ENCODE measurements at places on chromosomes 11 and 22.
A peak's percentile ranks its signal among the peaks of the same experiment; 100 is the strongest.

GRCh38 chr22:39244496-39245129 lies at the start of gene PDGFB:
Gene PDGFB (minus strand): TSS chr22:39244982. CDS start chr22:39243963, 1,019 bp downstream.
- no peak for DNase-seq

- DNase-seq, result no peak
These were observed 9.3 kb upstream of the TRMU start for GRCh38 chr22:46326066-46326680.

DNA sequence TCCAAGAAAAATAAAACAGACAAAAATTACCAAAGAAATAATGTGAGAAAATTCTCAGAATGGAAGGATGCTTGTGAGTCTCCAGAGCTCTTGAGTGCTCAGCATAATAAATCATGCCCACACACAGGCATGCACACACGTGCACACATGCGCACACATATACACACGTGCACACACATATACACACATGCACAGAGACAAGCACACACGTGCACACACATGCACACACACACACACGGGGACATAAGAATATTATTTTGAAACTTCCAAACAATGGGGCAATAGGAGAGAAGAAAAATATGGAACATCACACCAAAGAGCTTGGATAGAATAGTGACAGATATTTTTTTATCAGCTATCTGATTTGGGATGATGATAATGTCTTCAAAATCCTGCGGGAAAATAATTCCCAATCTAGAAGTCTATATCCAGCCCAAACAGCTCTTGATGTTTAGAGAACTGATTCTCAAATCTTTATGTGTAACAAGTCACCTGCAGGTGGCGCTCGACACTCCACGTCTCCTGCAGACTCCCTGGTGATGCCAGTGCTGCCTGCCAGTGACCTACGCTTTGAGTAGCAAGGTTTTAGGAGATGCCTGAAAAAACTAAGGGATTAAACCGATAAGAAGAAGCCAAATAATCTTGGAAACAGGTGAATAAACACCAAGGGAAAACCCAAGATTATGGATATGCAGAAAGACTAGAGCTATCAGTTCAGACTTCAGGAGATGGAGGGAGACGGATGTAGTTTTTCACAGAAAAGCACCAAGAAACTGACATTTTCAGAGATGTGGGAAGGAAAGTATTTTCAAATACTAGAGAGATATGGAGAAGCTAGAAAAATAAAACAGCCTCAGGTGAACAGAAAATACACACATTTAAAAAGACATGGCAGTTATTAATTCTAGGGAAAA lies 743.6 kb downstream of the ETS1 start:
- DNase-seq, result peak; percentile 50

- DNase-seq, result no peak
These were observed 10.8 kb upstream of the PDGFB start for GRCh38 chr22:39255449-39256185.

DNA sequence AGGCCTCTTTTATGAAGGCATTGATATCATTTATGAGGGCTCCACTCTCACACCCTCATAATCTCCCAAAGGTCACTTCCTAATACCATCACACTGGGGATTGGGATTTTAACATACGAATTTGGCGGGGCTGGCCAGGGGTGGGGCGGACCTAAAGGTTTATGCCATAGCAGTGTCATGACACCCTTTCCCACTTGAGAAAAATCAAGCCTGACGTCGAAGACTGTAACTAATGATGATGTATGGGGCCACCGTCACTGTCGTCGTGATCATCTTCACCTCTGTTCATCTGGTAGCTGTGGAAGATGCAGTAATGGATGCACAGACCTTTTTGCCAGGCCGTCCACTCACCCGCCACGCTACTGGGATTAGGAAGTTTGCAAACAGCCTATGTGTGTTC lies 912.1 kb downstream of the TBC1D22A start:
- DNase-seq, result no peak

GRCh38 chr11:46733234-46733633 lies 14.2 kb downstream of the F2 start:
- DNase-seq, result no peak

GRCh38 chr22:41833369-41834004 lies 582 bp downstream of the SREBF2 start:
- DNase-seq, result peak; percentile 23

GRCh38 chr22:48943567-48944432 lies 883.9 kb downstream of the BRD1 start:
- peak; percentile 26 for DNase-seq

- DNase-seq, result peak; percentile 47
These were observed 52.9 kb upstream of the CARS1 start for GRCh38 chr11:3109921-3110706.

GRCh38 chr22:28918550-28919271 lies 35.3 kb downstream of the ZNRF3 start:
- DNase-seq, result no peak

GRCh38 chr22:44159811-44160210 lies 20.9 kb upstream of the PARVG start:
- no peak for DNase-seq

GRCh38 chr11:35579557-35580396 lies 38.5 kb upstream of the FJX1 start:
- DNase-seq, result peak; percentile 86

- no peak for DNase-seq
These were observed 12.3 kb downstream of the PKNOX2 start for GRCh38 chr11:125176866-125177265.

GRCh38 chr11:76835928-76836612 lies 24.6 kb upstream of the ACER3 start:
- peak; percentile 33 for DNase-seq

- DNase-seq, result no peak
These were observed 672.5 kb downstream of the BRD1 start for GRCh38 chr22:49155039-49155769.

Measured in HT1080 (cell line).